ENCODE measurements at places on chromosomes 16 and 17. TPM values are rescaled to one million over a fixed set of nuclear protein-coding genes. Genes with fewer than 3 reads are reported as not detected.

DNA sequence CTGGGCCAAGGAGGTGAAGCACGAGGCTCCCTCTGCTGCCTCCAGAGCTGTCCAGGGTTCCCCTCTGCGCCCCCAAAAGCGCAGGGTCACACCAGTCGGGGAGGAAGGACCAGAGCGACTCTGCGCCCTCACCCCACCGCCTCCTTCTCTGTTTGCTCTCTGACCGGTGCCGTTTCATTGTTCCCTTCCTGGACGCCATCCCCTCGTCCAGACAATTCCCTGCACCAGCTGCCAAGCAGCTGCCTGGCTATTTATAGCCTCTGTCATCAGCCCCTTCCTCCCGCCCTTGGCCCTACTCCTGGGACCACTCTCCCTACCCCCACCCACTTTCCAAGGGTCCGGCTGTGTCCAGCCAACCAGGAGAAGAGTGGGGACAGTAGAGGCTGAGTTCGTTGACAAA lies 68.8 kb upstream of the CREBBP start:
- no peak for DNase-seq

The GPS1 gene
- 91.2 TPM for total RNA-seq

The GPRC5B gene
- 23.2 TPM for total RNA-seq

DNA sequence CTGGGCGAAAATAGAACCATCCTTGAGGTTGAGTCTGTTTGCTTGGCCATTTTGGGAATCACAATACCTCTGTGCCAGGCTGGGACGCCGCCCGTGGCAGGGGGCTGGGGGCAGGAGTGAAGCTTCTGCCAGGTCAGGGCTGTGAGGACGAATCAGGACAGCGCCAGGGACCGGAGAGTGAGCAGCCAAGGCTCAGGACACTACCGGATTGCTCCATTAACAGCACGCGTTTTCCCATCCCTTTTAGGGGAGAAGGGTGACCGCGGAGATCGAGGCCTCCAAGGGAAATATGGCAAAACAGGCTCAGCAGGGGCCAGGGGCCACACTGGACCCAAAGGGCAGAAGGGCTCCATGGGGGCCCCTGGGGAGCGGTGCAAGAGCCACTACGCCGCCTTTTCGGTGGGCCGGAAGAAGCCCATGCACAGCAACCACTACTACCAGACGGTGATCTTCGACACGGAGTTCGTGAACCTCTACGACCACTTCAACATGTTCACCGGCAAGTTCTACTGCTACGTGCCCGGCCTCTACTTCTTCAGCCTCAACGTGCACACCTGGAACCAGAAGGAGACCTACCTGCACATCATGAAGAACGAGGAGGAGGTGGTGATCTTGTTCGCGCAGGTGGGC lies 23.4 kb downstream of the C1QTNF1 start:
- no peak for DNase-seq

- DNase-seq = no peak
Observed at GRCh38 chr16:60404401-60404800, 1631.8 kb downstream of the CDH8 start.

DNA sequence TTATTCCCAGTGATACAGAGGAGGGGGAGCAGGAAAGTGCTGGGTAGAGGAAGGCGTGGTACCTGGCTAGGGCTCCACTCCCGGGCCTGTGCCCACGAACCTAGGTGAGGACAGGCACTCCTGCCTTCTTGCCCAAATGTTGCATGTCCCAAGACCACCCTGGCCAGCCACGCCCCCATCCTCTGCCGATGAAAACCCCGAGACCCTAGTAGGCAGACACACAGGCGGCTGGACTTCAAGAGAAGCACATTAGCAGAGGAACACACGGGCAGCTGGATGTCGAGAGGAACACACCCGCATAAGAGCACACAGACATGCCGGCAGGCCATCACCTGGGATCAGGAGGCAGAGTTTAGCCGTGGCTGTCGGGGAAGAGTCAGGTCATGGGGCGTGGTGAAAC lies 1386.5 kb upstream of the GOT2 start:
- DNase-seq = no peak

The MMP28 gene
- total RNA-seq = 23.5 TPM

The FOXN1 gene
- 1.5 TPM for total RNA-seq

DNA sequence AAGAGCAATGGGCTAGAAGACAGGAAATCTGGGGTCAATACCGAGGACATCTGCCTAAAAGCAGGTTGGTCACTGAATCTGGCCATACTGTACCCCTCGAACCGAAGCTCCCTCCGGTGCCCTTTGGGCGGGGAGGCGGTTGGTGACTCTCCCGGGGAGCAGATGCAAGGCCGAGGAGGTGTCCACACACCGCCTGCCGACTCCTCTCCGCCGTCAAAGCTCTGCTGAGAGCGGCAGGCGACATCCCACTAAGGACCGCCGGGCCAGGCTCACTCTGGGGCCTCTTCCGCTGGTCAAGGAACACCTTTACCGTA lies 458 bp downstream of the ZNF200 start:
- DNase-seq = no peak

The ITGA2B gene
- total RNA-seq = 1.1 TPM

All from ureter (tissue), 1 donor.